ENCODE measurements at places on chromosomes 2 and 18. TPM values are rescaled to one million over a fixed set of nuclear protein-coding genes. Genes with fewer than 3 reads are reported as not detected.

FOXD4L1 gene
- not detected for total RNA-seq

SH3RF3 gene
- total RNA-seq: 8.9 TPM

DNA sequence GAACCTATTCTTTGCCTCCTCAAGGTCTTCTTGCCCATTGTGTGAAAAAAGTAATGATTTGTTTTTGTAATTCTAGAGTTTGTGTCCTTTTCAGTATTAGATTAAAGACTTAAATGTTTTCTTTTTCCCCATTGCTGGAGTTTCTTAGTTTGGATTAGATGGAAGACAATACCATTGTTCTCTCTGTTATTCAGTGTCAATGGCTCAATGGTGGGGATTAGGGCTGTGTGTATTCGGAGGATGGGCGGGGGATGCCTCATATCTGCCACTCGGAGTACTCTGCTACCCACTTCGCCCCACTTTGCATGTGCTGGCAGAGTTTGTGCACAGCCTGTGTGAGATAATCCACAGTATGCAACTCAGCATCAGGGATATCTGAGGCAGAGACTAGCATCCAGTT lies 90.1 kb downstream of the KLHL29 start:
- no peak for DNase-seq

- DNase-seq: no peak
Measured at GRCh38 chr2:61396005-61396404, 74.9 kb downstream of the USP34 start.

- no peak for DNase-seq
Measured at GRCh38 chr2:6820903-6821584, 44.7 kb downstream of the CMPK2 start.

DNA sequence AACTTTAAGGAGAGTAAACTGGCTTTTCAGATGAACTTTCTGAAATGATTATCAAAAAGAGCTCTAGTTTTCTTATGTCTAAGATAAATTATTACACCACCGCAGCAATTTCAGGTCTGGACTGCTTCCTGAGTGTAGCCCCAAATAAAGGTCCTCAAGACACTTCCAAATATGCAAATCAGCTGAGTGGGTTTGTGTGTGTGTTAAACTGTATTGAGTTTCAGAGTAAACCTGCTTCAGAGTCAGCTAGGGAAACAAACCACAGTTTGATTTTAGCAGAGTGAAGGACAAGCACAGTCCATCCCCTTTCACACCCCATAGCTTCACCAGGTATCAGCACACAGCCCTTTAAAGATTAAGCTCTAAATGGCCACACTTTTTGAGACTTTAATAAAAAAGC lies 168.7 kb downstream of the NRXN1 start:
- no peak for DNase-seq

GRCh38 chr2:42459296-42459695 lies 34.5 kb downstream of the KCNG3 start:
- no peak for DNase-seq

DNA sequence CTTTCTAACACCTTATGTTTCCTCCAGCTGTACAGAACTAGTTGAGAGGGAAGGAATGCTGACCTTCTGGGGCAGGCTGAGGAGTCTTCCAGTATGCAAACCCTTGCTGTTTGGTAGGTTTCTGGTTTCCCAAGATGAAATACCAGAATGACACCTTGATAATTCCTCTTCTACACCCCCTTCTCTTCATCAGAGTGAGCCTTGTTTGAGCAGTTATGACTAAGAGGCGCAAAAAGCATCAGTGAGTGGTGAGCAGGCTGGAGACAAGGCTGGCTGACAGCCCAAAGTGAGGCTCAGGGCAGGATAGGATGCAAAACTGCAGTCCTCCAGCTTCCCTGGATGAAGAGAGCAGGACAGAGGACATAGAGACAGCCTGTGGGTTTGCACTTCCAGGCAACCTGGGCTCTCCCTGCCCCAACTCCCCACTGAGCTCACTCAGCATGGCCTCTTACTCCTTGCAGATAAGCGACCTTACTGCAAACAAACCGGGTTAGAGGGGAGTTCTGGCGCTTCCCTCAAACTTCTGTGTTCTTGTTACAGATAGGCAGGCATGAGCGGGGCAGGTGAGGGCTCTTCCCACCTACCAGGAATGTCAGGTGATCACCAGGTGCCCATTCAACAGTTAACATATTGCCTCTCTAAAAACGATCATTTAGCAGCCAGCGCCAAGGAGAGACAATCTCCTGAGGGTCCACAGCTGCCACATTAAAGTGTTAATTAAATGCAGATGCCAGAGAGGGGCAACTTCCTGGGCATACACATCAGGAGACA lies 5.4 kb downstream of the MPPE1 start:
- DNase-seq: no peak

EN1 gene
- total RNA-seq: not detected

INHBB gene
- 35.3 TPM for total RNA-seq

- no peak for DNase-seq
Measured at GRCh38 chr2:49831698-49832367, 677.5 kb upstream of the FSHR start.

- DNase-seq: no peak
Measured at GRCh38 chr2:239266779-239267287, 134.0 kb downstream of the HDAC4 start.

TGFA gene
- 8.0 TPM for total RNA-seq

GRCh38 chr18:42298759-42299675 lies 344.0 kb downstream of the PIK3C3 start:
- peak; percentile 55 for DNase-seq

DNA sequence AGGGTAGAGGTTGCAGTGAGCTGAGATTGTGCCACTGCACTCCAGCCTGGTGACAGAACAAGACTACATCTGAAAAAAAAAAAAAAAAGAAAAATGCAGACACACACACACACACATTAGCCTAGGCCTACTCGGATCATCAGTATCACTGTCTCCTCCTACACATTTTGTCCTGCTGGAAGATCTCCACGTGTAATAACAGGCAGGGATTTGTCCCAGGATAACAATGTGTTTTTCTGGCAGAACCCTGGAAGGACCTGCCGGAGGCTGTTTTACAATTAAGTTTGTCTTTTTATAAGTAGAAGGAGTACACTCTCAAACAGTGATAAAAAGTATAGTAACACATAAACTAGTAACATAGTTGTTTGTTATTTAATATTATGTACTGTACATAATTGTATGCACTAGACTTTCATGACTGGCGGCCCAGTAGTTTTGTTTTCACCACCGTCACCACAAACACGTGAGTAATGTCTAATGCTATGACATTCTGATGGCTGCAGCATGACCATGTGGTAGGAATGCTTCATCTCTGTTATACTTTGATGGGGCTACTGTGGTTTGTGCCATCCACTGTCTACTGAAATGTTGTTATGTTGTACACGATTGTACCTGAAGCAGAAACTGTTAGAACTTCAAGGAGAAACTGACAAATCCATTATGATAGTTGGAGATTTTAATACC lies 130.6 kb downstream of the ATP9B start:
- no peak for DNase-seq

NTSR2 gene
- total RNA-seq: not detected

DNA sequence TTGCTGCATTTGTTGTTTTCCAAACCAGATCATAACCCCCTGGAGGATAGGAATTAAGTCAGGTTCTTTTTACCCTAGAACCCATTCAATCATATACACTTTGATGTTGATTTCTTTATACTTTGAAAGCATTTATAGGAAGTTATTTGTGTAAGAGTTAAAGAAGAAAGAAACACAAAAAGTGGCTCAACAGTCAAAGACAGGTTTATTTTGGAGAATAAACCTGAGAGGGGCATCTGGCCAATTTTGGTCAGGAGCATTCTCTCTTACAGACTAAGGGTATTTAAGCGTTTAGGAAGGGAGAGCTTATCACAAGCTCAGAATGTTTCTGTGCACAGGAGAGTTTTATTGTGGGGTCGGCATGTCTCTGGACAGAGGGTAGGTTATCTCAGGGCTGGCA lies 398.0 kb downstream of the SPAG16 start:
- no peak for DNase-seq

CNTNAP5 gene
- total RNA-seq: not detected

DNA sequence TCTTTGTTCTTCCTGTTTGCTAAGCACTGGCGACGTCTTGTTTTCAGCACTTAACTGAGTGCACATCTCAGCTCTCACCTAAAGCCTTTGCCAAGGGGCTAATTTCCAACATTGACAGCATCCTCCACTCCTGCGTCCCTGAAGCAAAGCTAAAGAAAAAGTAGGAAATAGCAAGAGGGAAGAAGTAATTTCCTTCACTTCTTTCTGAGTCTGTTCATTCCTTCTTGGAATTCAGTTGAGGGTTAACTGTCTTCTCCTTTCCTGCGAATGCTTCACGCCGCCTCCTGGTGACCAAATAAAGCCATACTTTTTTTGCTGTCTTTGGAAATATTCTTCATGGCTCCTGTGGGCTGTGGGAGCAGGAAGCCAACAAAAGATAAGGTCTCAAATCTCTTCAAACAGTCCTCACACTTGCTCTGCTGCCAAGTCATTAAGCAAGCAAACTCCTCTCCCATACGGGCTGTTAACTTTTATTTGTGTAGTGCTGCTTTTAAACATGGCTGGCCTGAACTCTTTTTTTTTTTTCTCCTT lies 100.9 kb downstream of the DPP10 start:
- no peak for DNase-seq

GRCh38 chr2:238040918-238041317 lies 19.9 kb upstream of the SCLY start:
- DNase-seq: no peak

BCL11A gene
- total RNA-seq: 0.64 TPM

CACNB4 gene
- under 0.01 TPM for total RNA-seq

DNA sequence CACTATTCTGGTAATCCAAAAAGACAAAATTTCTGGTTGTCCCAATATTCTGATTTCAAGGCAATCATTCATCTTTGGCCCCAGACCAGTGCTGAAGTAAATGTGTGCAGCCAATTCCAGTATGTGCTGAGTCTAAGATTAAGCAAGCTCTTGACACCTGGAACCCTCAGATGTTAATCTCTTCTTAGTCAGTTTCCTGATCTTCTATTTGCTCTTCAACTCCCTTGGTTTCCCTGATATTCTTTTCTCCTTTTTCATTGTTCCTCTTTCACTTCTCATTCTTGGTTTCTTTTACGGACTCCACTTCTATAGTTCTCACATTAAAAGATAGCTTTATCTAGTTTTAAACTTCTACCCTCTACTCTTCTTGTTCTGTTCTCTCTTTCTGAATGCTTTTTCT lies 445.7 kb upstream of the FANCL start:
- no peak for DNase-seq

EML6 gene
- 0.77 TPM for total RNA-seq

DNAJC5G gene
- total RNA-seq: 1.0 TPM

SCN1A gene
- total RNA-seq: under 0.01 TPM

DNA sequence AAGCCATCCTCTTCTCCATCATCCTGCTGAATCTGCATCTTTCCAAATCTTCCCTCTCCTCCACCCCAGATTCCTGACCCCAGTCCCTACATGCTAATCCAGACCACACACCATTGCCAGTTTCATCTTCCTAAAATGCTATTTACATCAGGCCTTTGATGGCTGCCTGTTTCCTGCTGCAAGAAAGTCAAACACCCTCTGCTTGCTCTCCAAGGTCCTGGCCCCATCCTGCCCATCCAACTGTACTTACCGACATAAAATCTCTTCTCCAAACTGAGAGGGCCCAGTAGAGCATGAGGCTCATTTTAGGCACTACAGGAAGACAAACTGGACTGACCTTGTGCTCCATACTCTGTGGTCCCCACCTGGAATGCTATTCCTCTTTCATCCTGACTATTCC lies 19.0 kb downstream of the ALK start:
- DNase-seq: no peak

TMEM200C gene
- under 0.01 TPM for total RNA-seq

- DNase-seq: no peak
Measured at GRCh38 chr2:61658841-61659780, 121.0 kb upstream of the XPO1 start.

GRCh38 chr18:29874519-29875098 lies 1167.9 kb downstream of the DSC3 start:
- DNase-seq: no peak

ST8SIA3 gene
- total RNA-seq: not detected

ANKRD39 gene
- 6.8 TPM for total RNA-seq

NLRC4 gene
- total RNA-seq: not detected

ASPRV1 gene
- under 0.01 TPM for total RNA-seq

IL36A gene
- total RNA-seq: not detected

GRCh38 chr18:35463050-35463449 lies 34.7 kb downstream of the INO80C start:
- peak; percentile 97 for DNase-seq

GRCh38 chr2:113212245-113213060 lies 38.7 kb downstream of the PSD4 start:
- no peak for DNase-seq

RIT2 gene
- total RNA-seq: not detected

DNA sequence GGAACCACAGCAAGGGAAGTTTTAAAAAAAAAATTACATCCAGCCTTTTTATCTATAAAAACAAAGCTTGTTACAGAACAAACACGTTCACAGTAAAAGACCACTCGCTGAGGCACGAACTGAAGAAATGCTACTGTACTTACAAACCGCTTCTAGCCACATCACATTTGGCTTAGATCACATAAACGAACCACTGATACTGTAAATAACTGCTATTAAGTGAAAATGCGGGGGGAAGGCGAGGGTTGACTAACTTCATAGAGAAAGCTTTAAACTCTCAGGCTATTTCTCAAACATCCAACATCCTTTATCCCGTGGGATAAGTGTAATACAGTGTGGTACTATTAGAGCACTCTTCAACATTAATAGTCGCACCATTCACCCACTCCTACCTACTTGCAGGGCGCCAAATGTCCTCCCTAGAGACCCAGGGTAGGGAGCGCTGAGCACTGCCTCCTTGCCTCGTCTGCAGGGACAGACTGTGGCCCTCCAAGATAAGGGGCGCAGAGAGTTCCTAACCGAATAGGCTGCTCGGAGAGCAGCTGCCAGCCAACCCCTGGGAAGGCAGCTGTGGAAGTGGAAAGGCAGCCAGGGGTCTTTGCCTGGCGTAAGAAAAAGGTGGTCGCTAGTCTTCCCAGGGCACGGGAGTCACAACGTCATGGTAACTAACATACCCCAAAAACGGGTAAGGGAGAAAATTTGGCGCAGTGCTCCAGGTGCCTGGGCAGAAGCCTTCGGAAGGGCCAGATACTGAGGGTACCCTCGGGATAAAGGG lies 854 bp downstream of the GPR155 start:
- DNase-seq: peak; percentile 18

- peak; percentile 15 for DNase-seq
Measured at GRCh38 chr18:292271-292670, 24.4 kb upstream of the THOC1 start.

TUBA4B gene
- not detected for total RNA-seq

CABLES1 gene
- 30.3 TPM for total RNA-seq

DNA sequence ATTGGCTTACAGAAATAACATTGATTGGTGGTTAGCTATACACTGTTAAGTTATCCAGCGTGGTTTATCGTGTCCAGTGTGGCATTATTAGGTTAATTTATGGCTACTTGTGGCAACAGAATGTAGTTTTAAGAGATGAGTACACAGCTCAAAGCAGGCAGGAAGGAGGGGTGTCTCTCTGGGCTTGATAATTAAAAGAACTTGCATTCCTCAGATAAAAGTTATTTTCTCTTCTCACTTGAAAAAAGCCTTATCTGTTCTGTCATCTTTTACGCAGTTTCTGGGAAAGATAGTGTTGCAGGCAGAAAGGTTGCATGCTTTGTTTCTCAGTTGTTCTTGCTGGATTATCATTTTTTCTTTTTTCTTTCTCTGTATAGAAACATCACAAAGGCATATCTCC lies 154.4 kb upstream of the COL3A1 start:
- DNase-seq: no peak

GRCh38 chr2:145688156-145688555 lies 1168.2 kb upstream of the ZEB2 start:
- no peak for DNase-seq

GRCh38 chr18:75779450-75779849 lies 351.9 kb upstream of the SMIM21 start:
- no peak for DNase-seq
